ENCODE measurements at places on chromosomes 13 and 19.

DNA sequence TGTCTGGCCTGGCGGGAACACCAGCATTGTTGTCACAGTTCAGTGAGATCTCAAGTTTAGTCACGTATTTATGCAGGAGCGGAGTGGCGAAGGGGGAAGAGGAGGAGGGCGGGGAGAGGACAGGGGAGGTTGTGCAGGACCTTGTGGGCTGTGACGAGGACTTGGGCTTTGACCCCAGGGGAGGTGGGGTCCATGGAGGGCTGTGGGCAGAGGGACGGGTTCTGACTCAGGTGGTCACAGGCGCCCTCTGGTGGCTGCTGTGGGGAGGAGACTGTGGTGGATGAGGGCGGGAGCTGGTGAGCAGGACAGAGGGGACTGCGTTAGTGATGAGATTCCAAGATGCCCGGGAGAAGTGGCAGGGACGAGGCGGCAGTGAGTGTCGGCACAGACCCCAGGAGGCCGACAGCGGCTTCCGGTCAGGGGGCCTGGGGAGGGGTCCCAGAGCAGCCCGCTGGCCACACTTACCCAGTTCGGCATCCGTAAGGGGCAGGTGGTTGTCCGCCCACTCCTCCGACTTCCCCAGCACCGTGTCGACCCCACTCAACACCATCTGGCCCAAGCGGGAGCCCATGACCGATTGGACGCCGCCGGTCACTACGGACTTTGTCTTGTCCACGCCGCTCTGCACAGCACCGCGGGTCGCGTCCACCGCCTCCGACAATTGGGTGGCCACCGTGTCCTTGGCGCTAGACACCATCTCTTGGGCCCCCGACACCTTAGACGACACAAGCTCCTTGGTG lies 15.7 kb downstream of the PLIN3 start:
- DNase-seq: peak; percentile 56

DNA sequence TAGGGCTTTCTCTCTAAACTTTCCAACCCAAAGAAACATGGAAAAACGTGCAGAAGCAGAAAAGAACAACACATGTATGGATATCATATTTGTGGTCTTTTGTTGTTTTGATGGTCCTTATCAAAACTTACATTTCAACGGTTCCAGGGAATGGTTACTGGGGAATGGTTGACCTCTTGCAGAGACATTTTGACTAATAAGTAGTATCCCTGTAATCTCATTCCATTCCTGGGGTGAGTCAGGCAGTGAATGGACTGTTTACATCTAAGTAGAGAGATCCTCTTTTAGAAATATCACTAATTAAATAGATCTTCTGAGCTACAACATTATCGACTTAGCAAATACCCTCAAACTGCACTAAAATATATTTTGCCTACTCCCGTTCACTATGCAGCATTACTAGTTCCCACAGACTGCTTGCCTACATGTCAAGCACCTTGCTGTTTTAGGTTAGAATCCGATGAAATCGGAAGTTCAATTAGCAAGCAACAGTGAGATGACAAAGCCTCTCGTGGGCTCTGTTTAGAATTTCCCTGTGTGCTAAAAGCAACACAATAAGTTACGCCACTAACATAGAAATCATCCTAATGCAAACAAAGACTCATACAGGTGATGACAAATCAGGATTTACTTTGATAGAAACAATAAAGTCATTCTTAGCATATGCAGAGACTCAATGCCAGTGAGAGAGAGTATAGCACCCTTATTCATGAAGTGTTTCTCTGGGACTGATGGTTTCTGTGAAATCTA lies 797.7 kb upstream of the ARGLU1 start:
- DNase-seq: no peak

DNA sequence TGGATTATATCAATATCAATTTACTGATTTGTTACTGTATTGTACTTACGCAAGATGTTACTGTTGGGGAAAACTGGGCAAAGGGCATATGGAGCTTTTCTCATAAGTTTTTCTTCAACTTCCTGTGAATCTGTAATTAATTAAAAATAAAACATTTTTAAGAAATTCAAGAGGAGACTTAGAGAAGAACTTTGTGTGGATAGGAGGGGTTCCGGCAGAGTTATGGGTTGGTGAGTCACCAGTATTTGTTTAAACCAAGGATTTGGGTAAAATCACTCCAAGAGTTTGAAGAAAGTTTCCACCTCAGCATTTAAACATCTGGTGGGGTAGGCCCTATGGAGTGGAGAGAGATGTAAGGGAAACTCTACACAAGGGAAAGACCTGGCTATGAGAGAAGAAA lies 379.6 kb downstream of the TSHZ3 start:
- DNase-seq: no peak

DNA sequence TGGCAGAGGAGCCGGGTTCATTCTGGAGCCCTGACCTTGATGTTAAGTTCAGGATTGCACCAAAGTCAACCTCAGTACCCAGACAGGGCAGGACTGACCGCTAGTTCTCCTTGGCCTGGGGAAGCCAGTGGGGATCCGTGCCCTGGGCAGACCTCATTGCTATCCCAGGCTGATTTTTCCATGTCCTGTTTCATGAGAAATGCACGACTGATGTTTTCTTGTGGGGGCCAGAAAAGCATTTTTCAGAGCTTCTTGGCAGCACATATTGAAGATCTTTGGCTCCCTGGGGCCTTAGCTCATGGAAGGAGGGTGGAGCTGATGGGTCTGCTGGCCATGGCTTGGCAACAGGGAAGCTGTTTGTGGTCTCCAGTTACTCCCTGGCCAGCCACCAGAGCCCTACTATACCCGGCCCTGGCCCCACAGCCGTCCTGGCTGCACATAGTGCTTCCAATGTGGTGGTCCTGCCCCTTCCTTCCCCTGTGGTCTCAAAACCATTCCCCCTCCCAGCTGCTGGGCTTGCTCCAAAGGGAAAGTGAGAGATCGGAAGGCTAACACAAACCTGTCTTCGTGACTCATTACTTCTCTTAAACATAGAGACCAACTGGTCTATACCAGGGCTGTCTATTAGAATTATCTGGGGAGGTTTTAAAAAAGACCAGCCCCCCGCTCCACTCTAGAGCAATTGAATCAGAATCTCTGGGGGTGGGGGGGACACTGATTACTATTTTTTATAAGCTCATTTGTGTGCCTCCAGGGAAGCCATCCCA lies 11.2 kb downstream of the IL17D start:
- DNase-seq: no peak

DNA sequence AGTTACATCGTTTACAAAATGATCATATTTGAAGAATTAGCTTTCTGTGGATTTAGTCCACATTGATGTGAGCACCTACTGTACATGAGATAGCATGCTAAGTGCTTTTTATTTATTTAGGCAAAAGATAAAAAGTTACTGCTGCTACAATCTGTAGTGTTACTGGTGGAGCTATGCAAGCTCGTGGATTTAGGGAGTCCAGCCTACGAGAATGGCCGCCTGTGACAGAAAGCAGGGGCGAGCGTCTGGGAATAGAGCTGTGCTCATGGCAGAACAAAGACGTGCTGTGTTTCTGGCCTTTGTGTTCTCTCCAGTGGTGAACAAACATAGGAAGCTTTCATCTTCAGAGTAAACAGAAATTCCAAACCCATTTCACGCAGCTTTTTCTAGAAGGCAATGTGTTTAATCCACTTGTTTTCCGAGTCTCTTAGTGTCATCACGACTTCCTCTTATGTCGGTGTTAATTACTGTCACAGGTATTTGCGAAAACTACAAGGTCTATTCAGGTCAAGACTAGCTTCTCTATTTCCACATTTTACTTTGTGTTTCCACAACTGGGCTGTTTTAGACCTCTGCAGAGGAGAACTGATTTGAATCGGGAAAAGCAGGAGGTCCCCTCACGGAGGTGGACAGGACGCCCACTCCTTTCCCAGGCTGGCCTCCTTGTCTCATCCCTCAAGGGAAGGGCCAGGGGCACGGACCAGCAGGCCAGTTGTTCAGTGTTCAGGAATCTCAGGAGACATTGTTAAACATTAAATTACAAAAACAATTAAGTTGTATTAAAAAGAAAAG lies 67.3 kb downstream of the ATP11A start:
- peak; percentile 8 for DNase-seq

DNA sequence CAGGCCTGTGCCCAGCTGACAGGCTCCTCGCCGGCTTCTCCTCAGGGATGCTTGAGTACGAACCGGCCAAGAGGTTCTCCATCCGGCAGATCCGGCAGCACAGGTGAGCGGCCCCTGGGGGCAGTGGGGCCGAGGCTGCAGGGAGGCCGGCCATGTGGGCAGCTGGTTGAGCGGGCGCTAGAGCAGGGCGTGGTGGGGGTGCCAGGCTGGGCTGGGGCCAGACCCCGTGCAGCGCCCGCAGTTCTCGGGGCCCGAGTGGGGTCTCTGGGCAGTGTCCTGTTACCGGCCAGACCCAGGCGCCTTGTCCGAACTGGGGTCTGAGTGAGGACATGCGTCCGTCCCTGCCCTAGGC lies 15.9 kb downstream of the CBARP start:
- no peak for DNase-seq

DNA sequence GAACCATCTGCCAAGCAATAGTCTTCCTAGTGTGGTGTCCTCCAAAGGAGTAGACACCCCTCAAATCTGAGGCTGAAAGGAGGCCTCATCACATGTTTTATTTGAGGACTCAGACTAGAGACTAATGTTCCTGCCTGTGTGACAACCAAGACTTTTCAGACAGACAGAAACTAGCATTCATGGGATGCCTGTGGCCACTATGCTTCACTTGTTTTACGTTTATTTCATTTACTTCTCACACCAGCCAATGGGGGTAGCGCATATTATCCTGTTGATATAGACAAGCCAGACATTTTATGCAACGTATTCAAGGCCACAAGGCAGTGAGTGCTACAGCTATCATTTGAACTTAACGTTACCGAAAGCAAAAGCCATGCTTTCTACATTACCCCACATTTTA lies 391.7 kb upstream of the HTR2A start:
- DNase-seq: no peak

GRCh38 chr13:59771272-59771671 lies 392.5 kb downstream of the DIAPH3 start:
- DNase-seq: no peak

GRCh38 chr19:16118489-16119033 lies 6.9 kb downstream of the RAB8A start:
- DNase-seq: no peak

DNA sequence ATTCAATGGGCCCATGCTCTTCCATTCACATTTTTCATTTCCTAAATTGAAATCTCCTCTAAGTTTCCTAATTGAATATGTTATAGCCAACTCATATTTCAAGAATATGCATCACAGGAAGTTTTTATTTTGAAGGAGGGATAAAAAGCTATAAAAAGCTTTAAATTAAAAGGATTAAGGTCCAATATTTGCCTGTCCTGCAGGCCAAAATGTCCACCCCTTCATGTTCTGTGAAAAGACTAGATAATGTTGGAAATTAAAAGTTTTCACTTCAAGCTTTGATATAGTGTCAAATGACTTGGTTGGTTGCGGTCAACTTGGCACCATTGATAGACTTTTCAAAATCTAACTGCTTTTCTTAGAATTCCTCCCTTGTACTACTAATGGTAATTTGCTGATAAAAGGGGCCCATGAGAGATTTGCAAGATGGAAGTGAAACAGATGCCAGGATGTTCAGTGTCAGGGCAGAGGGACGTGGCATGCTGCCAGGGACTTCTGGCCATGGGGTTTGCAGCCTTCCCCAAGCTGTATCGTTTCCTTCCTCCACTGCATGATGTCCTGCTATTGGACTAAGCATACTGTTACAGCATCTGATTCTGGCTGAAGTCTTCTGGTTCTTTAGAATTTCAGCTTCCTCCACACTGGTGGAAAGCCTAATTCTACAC lies 547.3 kb upstream of the MIR17HG start:
- DNase-seq: peak; percentile 8

DNA sequence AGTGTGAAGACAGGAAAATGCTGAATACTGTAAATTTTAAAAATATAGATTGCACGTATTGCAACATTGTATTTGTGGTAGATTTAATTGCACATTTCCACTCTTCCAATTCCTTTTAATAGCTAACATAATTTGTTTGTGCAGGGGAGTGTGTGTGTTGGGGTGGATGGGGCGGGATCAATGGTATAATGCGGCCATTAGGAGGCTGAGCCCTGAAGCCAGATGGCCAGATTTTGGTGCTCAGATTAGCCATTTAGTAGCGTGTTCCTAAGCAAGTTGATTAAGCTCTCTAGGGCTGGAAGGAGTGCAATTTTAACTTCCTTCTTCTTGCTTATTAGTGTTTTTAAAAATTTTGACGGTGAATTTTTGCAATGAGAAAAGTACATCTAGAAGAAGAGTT lies 5.8 kb downstream of the OXGR1 start:
- DNase-seq: no peak

DNA sequence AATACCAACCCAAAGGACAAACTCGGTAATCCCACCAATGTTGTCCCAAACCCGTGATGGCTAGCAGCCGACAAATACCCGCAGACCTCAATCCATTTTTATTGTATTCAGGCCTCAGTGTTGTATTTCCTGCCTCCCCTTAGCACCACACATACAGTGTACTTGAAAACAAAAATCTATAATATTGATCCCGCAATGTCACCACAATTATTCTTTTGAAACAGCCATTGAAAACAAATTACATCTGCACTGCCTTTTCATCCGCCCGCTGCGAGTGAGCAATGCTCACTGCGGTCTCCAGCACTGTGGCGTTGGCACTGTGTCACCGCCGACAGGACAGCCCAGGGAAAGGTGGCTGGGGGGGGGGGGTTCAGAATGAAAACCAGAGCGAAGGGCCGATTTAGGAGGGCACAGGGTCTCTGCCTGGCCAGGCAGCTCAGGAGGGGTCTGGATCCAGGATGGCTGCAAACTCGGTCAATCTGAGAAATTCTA lies 385.8 kb upstream of the ZNF507 start:
- DNase-seq: no peak

GRCh38 chr13:30792285-30793000 lies 57.1 kb downstream of the ALOX5AP start:
- DNase-seq: peak; percentile 91

DNA sequence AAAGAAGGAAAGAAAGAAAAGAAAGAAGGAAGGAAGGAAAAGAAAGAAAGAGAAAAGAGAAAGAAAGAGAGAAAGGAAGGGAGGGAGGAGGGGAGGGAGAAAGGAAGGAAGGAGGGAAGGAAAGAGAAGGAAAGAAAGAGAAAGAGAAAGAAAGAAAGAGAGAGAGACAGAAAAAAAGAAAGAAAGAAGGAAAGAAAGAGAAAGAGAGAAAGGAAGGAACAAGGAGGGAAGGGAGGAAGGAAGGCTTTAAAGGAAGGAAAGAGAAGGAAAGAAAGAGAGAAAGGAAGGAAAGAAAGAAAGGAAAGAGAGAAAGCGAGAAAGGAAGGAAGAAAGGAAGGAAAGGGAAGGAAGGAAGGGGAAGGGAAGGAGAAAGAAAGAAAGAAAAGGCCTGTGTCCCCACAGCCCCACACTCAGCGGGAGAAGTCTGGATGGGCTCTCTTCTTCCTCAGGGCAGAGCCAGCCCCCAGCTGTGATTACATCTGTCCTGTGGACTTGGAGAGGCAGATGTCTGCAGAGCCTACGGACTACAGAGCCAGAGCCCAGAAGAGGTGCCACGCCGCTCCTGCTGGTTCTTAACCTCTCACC lies 9.6 kb downstream of the PTPRH start:
- no peak for DNase-seq

DNA sequence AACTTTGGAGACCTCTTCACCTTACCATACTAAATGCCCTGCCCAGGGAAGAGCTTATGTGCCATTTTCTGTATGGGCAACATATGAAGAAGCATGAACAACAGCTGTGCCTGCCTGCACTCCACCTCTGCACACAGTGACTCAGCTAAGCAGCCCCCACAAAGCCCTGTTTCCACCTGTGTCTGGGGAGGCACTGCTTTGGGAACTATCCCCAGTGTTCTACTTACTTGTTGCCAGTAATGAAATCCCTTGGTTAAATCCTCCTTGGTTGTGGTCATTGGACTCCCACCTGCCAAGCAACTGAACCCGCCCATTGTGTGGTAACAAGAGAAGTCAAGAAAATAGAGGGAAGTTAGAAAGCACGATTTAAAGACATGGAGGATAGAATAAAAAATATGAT lies 84.6 kb downstream of the NALCN start:
- DNase-seq: no peak
